ENCODE measurements at places on chromosomes 6 and 20. TPM values are rescaled to one million over a fixed set of nuclear protein-coding genes. Genes with fewer than 3 reads are reported as not detected.

GRCh38 chr20:44008806-44009678 is 94.4 kb downstream of the TOX2 start:
- peak; percentile 62 for DNase-seq

GRCh38 chr6:105898286-105898685 is 187.8 kb upstream of the PRDM1 start:
- no peak for DNase-seq

DNA sequence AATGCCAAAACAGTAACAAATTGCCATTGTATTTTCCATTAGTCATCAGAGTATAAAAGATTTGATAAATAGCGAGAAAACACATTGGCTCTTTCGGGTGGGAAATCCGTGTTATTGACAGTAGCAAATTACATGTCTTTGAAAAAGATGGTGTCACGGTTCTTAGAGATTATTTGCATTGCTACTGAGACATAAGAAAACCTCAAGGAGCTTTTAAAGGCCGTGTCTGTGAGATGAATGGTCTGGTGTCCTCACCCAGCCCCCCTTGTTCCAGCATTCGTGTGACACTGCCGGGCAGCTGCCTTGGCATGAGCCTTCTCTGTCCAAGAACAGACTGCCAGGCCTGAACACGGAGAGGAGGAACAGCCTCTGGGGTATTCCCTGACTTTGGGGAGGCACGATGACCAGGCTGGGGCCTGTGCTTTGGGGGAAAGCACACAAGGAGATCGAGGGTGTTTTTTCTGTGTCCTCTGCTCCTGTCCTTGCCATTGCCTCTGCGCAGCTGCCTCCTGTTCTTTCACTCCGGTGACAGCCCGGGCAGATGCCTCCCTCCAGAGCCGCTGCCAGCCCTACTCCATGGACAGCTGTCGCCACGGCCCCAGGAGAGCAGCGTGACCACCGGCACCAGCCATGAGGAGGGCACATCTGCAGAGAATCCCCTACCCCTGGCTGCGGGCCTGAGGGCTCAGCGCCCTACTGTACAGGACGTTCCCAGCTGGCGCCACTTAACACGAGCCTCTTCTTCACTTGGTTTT is 167.7 kb upstream of the CDYL start:
- DNase-seq: no peak

- no peak for DNase-seq
Observed at GRCh38 chr6:167576828-167577503, 249.7 kb upstream of the AFDN start.

GRCh38 chr6:77457720-77458349 is 5.5 kb downstream of the HTR1B start:
- peak; percentile 50 for DNase-seq

GRCh38 chr20:50054626-50055511 is 58.1 kb downstream of the UBE2V1 start:
- no peak for DNase-seq

- no peak for DNase-seq
Observed at GRCh38 chr6:143026696-143027449, 33.8 kb upstream of the AIG1 start.

DNA sequence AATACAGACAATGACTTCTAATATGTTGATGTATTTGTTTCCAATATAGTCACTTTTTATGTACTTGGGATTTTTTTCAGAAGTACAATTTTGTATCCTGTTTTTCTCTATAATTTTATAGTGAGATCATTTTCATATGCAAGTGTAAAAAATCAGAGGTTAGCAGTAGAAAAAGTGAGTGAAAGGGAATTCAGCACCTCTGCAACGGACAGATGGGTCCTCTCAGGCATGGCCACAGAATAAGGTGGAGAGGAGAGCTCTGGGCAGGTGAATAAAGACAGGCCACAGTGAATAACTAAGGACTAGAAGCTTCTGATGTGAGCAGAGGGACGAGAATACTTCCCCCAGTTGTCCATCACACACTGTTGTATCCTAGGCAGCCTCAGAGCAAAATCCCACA is 210.1 kb upstream of the CNR1 start:
- no peak for DNase-seq

DNA sequence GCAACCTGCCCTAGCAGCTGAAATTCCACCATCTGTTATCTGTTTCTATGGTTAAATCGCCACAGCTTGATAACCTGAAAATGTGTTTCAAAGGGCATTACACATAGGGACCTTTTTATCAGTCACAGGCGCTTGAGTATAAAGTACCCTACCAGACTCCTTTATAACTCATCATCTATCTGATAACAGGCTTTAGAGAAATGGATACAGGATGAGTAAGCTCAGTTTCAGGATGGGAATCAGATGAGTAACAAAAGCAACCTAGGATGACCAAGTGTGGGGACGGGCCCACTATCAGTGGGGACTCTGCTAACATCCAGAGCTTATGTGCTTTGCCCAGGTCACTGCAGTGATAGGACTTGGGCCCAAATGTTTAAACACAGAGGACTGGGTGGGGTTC is 75.6 kb downstream of the PRND start:
- no peak for DNase-seq

GRCh38 chr6:46325561-46326530 is 155.1 kb upstream of the ENPP5 start:
- DNase-seq: no peak

DNA sequence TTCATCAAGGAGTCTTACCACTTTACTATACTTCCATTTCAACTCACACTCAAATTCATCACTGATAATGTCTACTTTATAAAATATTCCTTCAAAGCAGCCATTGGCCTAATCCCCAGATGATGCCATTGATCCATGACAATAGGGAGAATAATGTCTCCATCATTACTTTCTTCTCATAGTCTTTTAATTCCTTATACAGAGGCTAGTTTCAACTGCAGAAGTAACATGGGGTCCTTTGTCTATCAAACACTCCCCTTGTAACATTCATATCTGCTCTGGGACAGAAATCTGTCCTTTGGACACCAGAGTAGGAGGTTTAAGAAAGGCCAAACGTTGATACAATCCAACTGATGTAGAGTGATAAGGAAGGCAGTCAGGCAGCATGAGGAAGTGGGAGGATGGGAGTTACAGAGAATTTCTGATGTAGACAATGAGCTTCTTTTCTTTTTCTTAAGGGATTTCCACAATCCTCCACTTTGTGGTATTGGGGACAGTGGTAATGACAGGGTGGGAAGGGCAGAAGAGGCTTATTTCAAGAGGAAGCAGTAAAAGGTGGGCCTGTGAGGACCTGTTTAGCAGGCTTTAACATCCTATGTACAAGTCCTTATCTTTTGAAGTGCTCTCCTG is 18.9 kb upstream of the HLA-DOA start:
- no peak for DNase-seq

GRCh38 chr6:36692861-36693702 is 4.5 kb upstream of the RAB44 start:
- no peak for DNase-seq

- DNase-seq: peak; percentile 42
Observed at GRCh38 chr20:35116258-35116657, 23.7 kb upstream of the TRPC4AP start.

Gene ADGB
- total RNA-seq: 1.9 TPM

Gene MOG
- total RNA-seq: not detected

Gene MDFI
- 70.9 TPM for total RNA-seq

Gene NOX3
- total RNA-seq: not detected

Gene LZTS3
- total RNA-seq: 9.7 TPM

Gene VWA7
- total RNA-seq: 1.2 TPM

Gene CAPN11
- 1.1 TPM for total RNA-seq

Gene SPATS1
- total RNA-seq: not detected

Data from lower leg skin (tissue), 4 donors.